8988T (cell line): ENCODE measurements at places on chromosomes 2 and 18.

GRCh38 chr2:241770185-241770935 lies 6.3 kb upstream of the GAL3ST2 start:
- peak; percentile 32 for DNase-seq

DNA sequence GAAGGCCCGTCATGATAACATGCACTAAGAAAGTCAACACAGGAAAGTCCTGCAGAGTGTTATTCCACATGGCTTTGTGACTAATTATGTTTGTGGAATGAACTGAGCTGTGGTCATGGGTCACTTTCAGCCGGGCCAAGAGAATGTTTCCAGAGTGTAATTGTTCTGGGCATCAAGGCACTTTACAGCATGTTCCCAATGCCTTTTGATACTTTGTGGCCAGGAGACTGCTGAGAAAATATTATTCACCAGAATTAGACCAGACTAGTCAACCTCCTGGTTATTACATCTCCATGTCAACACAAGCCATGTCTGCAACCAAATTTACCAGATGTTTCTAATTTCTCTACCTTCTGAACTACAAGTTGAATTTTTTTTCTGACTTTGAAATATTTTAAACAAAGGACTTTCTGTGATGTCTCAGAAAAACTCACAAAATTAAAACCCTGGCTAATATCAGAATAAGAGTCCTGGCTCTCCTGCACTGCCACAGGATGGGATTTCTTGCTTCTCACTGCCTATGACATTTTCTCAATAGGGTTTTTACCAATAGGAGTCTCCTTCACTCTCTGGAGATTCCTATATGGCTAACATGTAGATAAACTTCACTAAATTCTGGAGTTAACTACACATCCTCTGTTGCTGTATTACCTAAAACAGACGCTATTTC lies 90.6 kb upstream of the WDR75 start:
- DNase-seq = no peak

- no peak for DNase-seq
Observed at GRCh38 chr2:127343277-127343676, 44.5 kb downstream of the MAP3K2 start.

DNA sequence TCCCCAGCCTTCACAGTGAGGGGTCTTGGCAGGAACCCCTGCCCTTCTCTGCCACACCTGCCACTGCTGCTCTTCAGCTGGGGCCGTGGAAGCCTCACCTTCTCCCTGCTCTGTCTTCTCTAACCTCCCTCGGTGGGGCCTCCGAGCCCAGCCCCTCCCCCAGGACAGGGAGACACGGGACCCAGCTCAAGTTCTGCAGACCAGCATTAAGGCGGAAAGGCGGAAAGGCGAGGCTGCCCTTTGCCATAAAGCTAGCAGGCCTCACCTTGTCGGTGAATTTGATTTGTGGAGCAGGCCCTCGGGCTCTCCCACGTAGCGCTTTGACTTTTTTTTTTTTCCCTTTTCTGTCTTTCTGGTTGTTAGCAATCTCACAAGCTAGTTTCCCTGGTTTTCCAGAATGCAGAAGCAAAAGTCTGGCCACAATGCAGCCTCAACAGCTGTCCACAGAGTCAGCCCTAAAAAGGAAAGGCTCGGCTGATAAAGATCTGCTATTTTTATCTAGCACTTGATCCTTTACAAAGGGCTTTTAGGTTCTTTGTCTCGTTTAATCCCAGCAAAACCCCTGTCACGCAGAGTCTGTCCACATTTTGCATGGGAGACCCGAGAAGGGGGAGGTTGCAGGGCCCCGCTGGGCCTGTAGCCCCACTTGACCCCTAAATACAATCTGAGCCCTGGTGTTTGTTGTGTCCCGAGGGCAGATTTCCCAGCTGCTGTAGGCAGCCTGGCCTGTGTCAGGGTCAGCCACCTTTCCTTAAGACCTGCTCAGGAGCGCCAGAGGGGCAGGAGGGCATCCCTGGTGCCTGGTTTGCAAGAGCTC lies 6.0 kb downstream of the ITM2C start:
- no peak for DNase-seq

DNA sequence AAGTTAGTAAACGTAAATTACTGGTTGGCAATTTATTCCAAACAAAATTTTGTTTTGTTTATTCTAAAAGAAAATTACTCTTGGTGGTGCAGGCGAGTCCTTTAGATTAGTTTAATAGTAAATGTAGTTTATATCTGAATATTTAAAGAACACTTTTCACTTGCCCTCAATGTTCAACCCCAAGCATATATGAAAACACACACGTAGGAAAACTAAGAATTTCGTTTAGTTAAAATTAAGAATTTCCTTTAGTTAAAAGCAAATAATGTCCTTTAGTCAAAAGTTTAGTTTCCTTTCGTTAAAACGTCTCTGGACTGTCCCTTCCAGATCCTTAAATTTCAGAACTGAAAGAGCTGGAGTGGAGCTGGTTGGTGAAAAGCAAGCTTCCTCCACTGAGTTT lies 19.1 kb upstream of the CYTIP start:
- no peak for DNase-seq

DNA sequence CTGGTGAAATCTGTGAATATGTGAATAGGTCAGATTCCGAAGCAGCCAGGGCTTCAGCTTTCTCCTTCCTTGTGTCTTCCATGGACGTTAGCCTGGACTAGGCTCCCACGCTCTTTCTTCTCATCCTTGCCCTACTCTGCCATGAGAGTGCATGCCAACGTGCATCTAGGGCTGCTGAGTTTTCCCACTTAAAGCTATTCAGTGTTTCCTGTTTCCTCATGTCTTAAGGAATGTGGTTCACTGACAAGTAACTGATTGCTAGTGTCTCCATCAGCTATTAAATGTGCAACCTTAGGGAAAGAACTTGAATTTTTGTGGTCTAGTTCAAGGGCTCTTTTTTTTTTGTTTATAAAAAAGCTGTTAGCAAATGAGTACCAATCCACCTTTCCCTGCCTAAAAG lies 642.3 kb upstream of the LINC00305 start:
- DNase-seq = no peak

- DNase-seq = no peak
Observed at GRCh38 chr2:134020608-134021007, 233.3 kb upstream of the MGAT5 start.

DNA sequence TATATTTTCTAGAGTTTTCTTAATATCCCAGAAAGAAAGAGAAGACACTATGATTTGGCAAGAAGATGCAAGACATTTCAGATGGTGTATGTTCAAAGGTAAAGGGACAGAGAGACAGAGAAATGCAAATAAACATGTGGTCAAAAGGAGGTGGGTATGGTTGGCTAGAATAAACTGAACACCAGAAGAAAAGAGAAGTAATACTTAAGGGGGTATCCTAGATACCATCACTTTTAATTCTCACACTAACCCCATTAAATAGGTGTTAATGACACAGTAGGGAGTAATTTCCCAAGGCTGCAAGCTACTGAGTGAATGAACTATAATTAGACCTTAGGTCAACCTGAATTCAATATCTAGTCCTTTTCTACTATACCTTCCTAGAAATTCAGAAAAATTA lies 111.2 kb upstream of the CD226 start:
- DNase-seq = no peak

- DNase-seq = peak; percentile 8
Observed at GRCh38 chr2:154375579-154375931, 322.9 kb upstream of the KCNJ3 start.

- DNase-seq = no peak
Observed at GRCh38 chr2:43752302-43752701, 21.5 kb upstream of the DYNC2LI1 start.

DNA sequence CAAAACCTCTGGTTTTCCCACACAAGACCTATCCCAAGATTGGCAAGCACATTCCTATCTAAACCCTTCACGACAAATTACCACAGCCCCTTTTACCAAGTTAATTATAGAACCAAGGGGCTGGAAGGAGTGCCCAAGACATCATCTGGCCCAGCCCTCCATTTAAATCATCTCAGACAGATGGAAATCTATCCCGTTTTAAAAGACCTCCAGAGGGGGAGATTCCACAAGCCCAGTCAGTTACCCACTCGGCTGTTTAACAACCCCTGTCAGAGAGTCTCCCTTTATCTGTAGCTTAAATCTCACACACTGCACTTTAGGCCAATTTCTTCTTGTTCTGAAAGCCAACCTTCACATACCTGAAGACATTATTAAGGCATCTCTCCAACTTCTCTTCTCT lies 179.1 kb upstream of the MEIS1 start:
- no peak for DNase-seq

- no peak for DNase-seq
Observed at GRCh38 chr18:12990641-12990966, 558 bp upstream of the CEP192 start.

GRCh38 chr2:8478471-8478793 lies 203.4 kb upstream of the ID2 start:
- no peak for DNase-seq

DNA sequence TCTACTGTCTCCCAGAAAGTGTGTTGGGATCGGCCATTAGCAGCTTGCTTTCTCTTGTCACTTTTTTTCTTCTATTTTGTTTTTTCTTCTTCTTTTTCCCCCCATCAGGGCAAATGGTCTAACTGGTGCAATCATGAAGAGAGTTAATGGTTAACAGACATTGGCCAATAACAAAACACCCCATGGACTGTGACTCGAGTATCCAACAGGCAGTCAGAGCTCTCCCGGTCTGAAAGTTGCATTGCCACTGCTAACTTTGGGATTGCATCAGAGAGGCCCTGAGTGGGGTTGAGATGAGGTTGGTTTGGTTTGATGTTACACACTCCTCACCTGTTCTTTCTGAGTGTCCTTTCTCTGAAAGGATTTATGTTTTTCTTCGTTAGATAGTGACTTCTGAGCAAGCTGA lies 12.9 kb upstream of the SNORC start:
- DNase-seq = no peak

DNA sequence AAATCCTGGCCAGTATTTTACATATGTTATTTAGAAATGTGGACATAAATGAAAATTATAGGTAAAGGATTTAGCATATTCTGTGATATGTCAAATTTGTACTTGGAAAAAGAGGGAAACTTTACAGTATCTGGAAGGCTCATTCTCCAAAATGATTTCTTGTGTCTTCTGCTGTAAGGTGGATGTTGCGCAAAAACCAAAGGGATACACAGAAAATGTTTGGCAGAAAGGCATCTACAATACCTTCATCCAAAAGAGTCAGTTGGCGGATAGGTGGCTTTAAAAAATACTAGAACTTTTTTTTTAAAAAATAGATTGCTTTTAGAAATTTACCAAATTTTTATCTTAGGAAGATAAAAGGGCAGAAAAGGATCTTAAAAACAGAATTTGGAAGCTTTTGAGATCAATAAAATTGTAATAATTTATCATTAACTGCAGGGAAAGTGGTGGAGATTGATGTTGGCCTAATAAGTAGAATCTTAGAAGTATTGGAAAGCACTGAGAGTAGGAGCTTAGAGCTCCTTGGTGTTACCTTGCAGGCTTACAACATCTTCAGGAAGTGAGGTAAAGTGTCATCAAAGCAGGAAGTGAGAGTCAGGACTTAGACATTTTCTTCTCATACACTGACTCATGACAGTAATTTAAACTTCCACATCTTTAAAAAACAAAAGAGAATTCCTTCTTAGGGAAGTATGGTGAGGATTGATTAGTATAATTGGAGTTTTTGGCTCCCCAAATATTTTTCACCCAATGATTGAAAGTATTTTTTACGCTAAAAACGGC lies 2.1 kb downstream of the NABP1 start:
- no peak for DNase-seq

- no peak for DNase-seq
Observed at GRCh38 chr2:43906448-43907109, 67.8 kb downstream of the ABCG8 start.

DNA sequence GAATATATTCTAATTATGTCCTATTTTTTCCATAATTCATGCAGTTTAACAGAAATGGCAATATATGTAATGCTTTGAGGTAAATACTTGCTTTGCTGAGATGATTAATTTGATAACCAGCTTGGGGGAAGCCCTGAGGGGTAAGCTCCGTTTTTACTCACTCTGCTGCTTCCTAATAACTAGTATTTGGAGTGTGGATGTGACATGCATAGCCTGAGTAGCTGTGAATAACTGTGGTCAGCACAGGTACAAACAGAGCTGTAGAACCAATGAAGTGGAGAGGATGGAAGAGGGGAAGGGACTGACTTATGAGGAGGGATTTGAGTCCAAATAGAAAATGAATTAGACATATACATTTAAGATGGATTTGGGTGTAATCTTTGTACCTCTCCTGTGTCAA lies 1495.5 kb upstream of the DDX18 start:
- DNase-seq = no peak

- DNase-seq = no peak
Observed at GRCh38 chr2:64225491-64225890, 81.3 kb upstream of the PELI1 start.

DNA sequence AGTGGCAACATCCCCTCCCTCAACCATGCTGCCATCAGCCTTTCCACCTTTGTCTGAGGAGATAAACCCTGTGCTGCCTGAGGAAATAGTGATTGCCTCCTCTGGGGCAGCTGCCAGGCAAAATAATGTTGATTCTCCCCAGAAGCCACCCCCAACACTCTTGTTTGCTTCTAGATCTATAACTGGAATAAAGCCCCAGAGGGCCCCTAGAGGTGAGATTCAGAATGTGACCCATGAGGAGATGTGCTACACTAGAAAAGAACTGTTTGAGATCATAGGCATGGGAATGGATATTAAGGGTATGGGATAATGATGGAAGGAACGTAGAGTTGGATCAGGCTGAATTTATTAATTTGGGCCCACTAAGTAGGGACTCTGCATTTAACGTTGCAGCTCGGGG lies 116.3 kb upstream of the RMP24 start:
- no peak for DNase-seq

DNA sequence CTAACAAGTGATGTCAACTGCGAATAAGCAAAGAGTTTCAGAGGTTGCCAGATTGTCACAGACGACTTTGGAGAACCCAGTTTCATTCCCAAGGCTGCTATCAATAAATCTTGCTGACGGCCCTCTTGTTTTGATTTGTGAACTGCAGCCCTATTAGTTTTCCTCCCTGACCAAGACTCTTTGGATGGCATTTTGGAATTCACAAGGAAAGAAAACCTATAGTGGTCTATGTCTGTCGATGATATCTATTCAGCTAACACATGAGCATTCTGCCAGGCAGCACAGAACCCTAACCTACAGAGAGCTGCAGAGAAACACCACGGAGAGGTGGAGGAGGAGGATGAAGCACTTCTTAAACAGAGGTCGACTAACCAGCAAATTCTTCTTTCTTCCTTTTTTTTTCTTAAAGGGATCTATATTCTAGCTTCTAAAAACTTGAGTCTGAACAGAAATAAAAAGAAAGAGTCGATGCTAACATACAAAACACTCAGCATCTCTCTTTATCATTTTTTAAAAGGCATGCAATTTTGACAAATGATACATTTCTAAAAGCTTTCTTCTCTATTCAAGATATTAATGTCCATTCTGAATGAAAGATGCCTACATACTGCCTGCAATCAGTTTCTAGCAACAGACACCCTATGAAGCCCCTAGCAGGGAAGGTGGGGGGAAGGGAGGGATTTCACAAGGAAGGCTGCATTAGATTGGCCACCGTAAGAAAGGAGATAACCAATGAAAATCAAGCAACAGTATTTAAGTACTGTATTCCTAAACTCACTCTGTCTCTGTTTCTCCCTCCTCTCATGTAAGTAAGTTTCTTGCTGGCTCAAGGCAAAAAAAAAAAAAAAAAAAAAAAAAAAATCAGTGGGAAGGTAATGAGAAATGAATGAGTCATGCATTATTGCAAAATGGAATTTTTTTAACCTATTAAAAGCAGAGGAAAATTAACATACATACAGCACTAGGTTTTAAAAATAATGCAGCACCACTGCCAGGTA lies 83.0 kb upstream of the CHRNA1 start:
- DNase-seq = no peak
